ENCODE measurements at places on chromosomes 1 and 21. TPM values are rescaled to one million over a fixed set of nuclear protein-coding genes. Genes with fewer than 3 reads are reported as not detected.

DNA sequence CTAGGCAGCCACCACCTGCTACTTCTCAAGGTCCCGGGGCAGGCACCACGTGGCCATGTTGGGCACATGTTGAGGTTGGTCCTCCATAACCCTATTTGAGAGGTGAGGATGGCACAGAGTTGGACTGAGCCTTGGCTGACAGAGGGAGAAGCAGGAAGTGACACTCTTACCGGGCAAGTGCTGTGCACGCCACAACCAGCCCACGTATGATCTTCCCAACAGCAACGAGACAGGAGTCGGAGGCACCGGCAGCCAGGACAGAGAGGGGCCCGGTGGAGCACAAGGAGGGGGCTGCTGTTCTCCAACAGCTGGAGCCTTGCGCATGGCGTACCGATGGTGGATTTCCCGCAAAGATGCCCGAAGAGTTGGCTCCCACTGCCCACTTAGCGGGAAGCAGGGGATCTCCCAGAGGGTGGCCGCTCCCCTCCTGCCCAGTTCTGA, 3.4 kb downstream of the CLEC20A start:
- H3K27ac ChIP-seq = no peak overlapping the region
- no peak overlapping the region for H3K4me3 ChIP-seq
- peaks cover 12% of the 10 kb centered on the region for H3K27me3 ChIP-seq
- H3K36me3 ChIP-seq = no peaks in the 10 kb centered on the region

NTMT2 gene
- not detected for total RNA-seq

- H3K27me3 ChIP-seq = no peaks in the 10 kb centered on the region
- H3K27ac ChIP-seq = no peak overlapping the region
- H3K36me3 ChIP-seq = no peaks in the 10 kb centered on the region
These were observed 55.4 kb upstream of the LPGAT1 start for GRCh38 chr1:211885747-211886522.

DNA sequence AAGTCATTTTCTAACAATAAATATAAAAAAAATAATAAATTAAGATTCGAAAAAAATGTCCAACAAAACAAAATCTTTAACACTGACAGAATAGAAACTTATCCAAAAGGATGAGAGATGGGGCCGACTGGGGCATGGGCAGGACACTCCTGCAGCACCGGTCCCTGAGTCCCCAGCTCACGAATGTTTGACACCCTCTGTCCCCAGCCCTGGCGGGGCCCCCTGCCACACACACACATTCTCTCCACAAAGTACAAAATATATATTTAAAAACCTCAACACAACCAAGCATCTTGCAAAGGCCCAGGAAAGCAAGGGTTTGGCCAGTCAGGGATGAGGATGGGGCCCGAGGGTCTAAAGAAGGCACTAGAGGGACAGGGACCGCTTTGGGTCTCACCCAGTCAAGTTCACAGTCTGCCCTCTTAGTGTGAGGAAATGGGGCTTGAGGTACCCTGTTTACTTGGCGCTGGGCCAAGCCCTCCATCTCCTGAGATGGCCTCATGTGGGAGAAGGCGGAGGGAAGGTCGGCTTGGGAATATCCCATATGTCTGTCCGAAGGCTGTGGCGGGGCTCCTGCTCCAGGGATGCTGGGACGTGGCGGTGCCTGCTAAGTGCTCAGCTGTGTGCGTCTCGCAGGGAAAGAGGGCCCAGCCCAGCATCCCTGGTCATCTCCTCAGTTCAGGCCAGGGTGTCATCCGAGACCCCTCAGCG, 31.3 kb downstream of the EPHA2 start:
- no peak for DNase-seq
- H3K27me3 ChIP-seq = no peaks in the 10 kb centered on the region

GRCh38 chr1:24344090-24344742, 25.1 kb downstream of the GRHL3 start:
- DNase-seq = no peak
- no peaks in the 10 kb centered on the region for H3K27me3 ChIP-seq
- no peaks in the 10 kb centered on the region for H3K4me1 ChIP-seq
- no peak overlapping the region for H3K4me3 ChIP-seq
- no peaks in the 10 kb centered on the region for H3K36me3 ChIP-seq

OR6K3 gene
- total RNA-seq = not detected

- H3K4me1 ChIP-seq = peaks cover 22% of the 10 kb centered on the region
- no peaks in the 10 kb centered on the region for H3K27me3 ChIP-seq
- H3K27ac ChIP-seq = no peak overlapping the region
- H3K4me3 ChIP-seq = no peak overlapping the region
- DNase-seq = no peak
These were observed 50.8 kb downstream of the TOMM20 start for GRCh38 chr1:235077571-235078479.

GBP7 gene
- total RNA-seq = 0.24 TPM

GRCh38 chr1:109636201-109636952, 16.7 kb downstream of the AMPD2 start:
- H3K27ac ChIP-seq = no peak overlapping the region
- peaks cover 15% of the 10 kb centered on the region for H3K4me1 ChIP-seq
- H3K4me3 ChIP-seq = no peak overlapping the region
- no peak for DNase-seq

GRCh38 chr1:6447818-6448748, 17.9 kb downstream of the TNFRSF25 start:
- H3K27me3 ChIP-seq = peaks cover 28% of the 10 kb centered on the region
- peak overlapping the region; percentile 30 for H3K4me3 ChIP-seq
- H3K36me3 ChIP-seq = peaks cover 5% of the 10 kb centered on the region
- H3K4me1 ChIP-seq = no peaks in the 10 kb centered on the region

DNA sequence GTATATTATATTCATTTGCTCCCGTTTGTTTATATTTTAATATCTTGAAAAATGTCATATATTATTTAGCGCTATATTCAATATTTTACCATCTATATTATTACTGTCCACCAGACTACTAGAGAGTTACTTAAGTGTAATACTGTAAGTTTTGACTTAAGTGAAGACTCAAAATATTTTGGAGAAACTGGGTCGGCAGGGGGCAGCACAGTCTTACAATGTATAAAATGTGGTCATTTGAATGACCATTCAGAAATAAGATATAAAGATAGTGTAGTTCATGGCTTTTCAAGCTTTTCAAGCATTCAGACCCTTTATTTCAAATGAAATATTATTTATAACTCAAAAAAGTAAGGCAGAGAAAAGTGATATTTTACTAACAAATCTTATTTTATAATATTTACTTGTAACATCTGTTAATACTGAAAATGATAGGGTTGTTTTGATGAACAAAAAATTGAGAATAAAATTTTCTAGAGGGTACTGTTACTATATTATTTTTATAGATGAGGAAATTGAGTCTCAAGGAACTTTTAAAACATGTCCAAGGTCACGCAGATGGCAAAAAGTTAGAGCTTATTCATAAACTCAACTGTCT, 89.0 kb upstream of the SERTAD4 start:
- no peaks in the 10 kb centered on the region for H3K36me3 ChIP-seq
- no peak overlapping the region for H3K27ac ChIP-seq
- H3K27me3 ChIP-seq = no peaks in the 10 kb centered on the region
- DNase-seq = peak; percentile 84
- H3K4me3 ChIP-seq = no peak overlapping the region

TRIM46 gene
- total RNA-seq = 1.8 TPM

DNA sequence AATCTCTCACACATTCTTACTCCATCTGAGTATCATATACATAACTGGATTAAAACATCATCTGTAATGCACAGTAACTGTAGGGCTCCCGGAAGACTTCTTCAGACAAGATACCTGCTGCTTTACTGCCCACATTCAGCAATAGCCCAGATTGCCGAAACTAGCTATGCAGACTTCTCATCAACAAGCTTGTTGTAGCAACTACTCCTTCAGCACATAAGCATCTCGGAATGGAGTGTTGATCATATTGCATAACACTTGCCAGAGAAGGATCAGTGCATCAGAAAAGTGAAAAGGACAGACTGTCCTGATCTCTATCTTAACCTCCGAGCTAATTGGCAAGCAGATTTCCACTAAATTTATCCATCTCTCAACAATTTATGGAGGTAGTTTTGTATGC, 354.6 kb upstream of the C1orf87 start:
- H3K36me3 ChIP-seq = no peaks in the 10 kb centered on the region
- peaks cover 15% of the 10 kb centered on the region for H3K4me1 ChIP-seq
- no peak overlapping the region for H3K27ac ChIP-seq
- no peak for DNase-seq

DNA sequence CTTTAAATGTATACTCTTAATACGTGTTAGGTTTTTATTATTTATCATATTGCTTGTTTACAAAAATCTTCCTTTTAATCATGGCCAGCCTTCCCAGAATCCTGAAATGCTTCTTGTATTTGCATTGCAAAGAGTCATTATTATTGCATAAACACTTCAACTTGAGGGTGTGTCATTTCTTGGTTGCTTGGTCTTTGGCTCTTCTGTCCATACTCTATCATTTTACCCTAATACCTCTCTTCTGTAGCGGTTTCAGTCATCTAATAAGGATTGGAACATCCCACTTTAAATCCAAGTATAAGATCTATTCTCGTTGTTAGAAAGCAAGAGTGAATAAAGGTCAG, 200.6 kb upstream of the CACYBP start:
- no peak overlapping the region for H3K27ac ChIP-seq
- H3K36me3 ChIP-seq = no peaks in the 10 kb centered on the region
- no peak for DNase-seq
- no peak overlapping the region for H3K4me3 ChIP-seq
- H3K27me3 ChIP-seq = no peaks in the 10 kb centered on the region

DNA sequence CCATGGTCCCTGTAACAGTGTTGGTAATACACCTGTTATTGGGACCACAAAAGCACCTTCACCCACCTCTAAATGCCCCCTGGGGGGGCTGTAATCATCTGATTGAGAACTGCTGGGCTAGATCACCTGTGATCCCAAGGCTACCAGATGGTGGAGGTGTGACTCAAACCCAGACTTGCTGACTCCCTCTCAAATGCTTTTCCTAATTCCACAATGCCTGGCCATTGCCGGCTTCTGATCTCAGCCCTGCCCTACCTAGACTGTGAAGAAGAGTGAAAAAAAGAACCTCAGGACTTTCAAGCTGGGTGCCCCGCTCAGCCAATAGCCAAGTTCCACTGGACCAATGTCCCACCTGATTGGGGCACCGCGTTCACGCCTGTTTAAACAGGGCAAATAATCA, 9.6 kb downstream of the TMEM9 start:
- H3K36me3 ChIP-seq = peaks cover 42% of the 10 kb centered on the region
- no peak overlapping the region for H3K27ac ChIP-seq
- H3K4me1 ChIP-seq = no peaks in the 10 kb centered on the region

GRCh38 chr1:42086146-42086545, 67.1 kb upstream of the GUCA2B start:
- DNase-seq = no peak
- no peaks in the 10 kb centered on the region for H3K36me3 ChIP-seq
- no peaks in the 10 kb centered on the region for H3K27me3 ChIP-seq
- peaks cover 8% of the 10 kb centered on the region for H3K4me1 ChIP-seq

PPM1J gene
- total RNA-seq = 1.3 TPM

SPATA1 gene
- total RNA-seq = 0.52 TPM

DNA sequence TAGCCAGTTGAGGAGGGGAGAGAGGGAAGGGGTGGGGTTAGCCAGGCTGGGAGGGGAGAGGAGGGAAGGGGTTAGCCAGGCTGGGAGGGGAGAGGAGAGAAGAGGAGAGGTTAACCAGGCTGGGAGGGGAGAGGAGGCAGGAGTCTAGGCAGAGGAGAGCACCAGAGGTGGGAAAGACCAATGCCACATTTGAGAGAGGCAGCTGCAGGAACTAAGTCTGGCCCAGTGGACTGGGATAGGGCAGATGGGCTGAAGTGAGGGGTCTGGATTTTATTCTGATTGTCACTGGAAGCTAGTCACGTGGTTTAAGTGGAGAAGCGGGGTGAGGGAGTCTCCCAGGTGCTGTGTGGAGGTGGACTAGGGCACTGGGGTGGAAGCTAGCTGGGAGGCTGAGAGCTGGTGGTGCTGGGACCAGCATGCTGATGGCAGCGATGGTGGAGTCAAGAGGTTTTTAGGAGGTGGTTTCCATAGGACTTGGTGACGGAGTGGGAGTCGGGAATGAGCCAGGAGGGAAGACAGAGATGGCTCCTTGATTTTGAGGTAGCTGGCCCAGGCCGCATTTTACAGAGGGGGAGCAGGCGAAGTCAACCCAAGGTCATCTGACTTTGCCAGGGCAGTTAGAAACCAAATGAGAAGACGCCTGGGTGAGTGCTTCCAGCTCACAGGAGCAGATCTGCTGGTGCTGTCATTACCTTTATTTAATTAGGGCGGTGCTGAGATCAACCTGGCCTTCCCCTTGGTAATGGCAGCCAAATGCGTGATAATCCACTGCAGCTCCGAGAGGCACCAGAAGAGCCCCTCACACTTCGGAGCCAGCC, 42.8 kb downstream of the DISP3 start:
- H3K4me1 ChIP-seq = no peaks in the 10 kb centered on the region
- peaks cover 43% of the 10 kb centered on the region for H3K27me3 ChIP-seq
- no peak for DNase-seq
- H3K4me3 ChIP-seq = no peak overlapping the region

DNA sequence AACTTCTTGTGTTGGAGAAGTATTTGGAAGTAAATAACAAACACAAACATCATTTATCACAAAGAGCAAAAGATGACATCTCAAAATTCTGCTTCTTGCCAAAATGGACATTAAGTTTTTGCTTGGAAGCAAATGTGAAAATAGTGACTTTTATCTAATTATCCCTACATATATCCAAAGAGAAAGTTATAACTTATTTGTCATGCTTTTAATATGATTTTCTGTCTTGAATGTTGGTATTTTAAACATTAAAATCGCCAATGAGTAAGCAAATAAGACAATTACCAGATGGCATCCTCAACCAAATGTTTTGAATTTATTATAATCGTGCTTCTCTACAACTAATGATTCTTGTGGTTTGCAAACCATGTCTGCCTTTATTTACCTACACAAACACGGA, 594.3 kb downstream of the KIF26B start:
- H3K36me3 ChIP-seq = peaks cover 5% of the 10 kb centered on the region
- no peak overlapping the region for H3K4me3 ChIP-seq
- no peaks in the 10 kb centered on the region for H3K4me1 ChIP-seq
- H3K27me3 ChIP-seq = no peaks in the 10 kb centered on the region
- DNase-seq = no peak

- peaks cover 23% of the 10 kb centered on the region for H3K27me3 ChIP-seq
- no peaks in the 10 kb centered on the region for H3K4me1 ChIP-seq
- DNase-seq = no peak
These were observed 420.9 kb downstream of the KIF26B start for GRCh38 chr1:245575710-245576109.

AKNAD1 gene
- not detected for total RNA-seq

DNA sequence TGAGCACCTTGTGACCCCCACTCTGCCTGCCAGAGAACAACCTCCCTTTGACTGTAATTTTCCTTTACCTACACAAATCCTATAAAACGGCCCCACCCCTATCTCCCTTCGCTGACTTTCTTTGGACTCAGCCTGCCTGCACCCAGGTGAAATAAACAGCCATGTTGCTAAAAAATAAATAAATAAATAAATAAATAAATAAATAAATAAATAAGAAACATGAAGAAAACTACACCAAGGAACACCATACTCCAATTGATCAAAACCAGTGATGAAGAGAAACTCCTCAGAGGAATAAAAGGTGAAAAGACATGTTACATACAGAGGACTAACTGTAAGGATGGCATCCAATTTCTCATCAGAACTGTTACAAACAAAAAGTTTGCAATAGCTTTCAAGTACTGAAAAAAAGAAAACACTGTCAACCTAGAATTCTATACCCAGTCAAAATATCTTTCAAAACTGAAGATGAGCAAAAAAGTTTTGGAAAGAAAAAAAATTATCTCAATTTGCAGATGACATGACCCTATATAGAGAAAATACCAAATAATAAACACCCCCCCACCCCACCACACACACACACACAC, 28.4 kb downstream of the NBPF6 start:
- H3K4me1 ChIP-seq = no peaks in the 10 kb centered on the region
- H3K27me3 ChIP-seq = peaks cover 41% of the 10 kb centered on the region
- H3K36me3 ChIP-seq = no peaks in the 10 kb centered on the region
- H3K27ac ChIP-seq = no peak overlapping the region
